ENCODE measurements at places on chromosomes 2 and 18. TPM values are rescaled to one million over a fixed set of nuclear protein-coding genes. Genes with fewer than 3 reads are reported as not detected.

The ALK gene
- polyA plus RNA-seq = 0.03 TPM

The RBKS gene
- polyA plus RNA-seq = 1.7 TPM

The SERPINB4 gene
- not detected for polyA plus RNA-seq

The UGT1A5 gene
- not detected for polyA plus RNA-seq

The RAB6C gene
- polyA plus RNA-seq = 0.29 TPM

The LIMS3 gene
- polyA plus RNA-seq = 0.42 TPM

The KCNIP3 gene
- polyA plus RNA-seq = 0.59 TPM

The FMNL2 gene
- polyA plus RNA-seq = 8.8 TPM
